Substantia nigra (tissue), 51 donors: ENCODE measurements at places on chromosomes 11 and 22.

- DNase-seq, result no peak
Observed at GRCh38 chr11:103798446-103798845, 238.0 kb upstream of the DDI1 start.

DNA sequence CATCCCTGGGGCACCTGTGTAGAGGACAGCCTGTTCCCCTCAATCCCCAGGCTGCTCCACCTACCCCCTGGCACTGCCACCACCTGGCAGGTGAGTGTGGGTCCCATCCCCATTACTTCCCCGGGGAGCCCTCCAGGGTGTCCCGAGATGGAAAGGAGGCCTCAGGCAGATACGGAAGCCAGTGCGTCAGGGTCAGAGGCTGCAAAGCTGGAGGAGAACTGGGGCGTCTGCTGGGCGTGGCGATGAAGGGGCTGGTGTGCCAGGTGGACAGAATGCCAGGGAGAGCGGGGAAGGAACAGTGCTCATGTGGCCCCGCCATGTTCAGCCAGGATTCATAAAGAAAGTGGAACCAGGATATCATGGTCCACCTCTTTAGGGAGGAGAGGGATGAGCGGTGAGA is 7.8 kb downstream of the YPEL1 start:
- no peak for DNase-seq

- DNase-seq, result no peak
Observed at GRCh38 chr11:61404103-61404502, 11.7 kb downstream of the TMEM216 start.

DNA sequence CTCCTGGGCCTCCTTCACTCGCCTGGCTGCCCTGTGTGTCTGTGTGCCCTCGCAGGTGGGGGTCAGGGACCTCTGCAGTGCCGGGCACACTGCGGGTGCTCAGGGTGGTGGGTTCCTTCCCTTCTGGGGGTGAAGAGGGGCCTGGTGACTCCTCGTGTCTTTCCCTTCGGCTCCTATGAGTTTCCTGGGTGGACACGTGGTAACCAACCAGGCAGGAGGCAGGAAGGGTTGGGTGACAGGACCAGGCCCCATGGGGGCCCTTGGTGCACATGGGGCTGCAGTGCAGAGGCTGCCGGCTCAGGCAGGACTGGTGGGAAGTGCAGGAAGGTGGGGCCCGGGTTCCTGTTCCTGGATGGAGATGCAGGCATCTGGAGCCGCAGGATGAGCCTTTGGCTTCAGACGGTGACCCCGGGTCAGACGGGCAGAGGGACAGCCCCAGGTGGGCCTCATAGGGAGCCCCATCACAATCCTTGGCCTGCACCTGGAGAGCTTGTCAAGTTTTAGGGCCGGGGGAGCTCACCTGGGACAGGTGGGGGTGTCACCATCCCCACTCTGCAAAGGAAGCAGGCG is 9.6 kb downstream of the FRMD8 start:
- no peak for DNase-seq

- no peak for DNase-seq
Observed at GRCh38 chr11:113551645-113552044, 76.4 kb upstream of the DRD2 start.

- no peak for DNase-seq
Observed at GRCh38 chr11:12376259-12377081, 901 bp upstream of the PARVA start.

GRCh38 chr11:1855886-1856265 is 3.0 kb downstream of the LSP1 start:
- no peak for DNase-seq

- no peak for DNase-seq
Observed at GRCh38 chr11:123751781-123752180, 2.5 kb downstream of the OR6X1 start.

GRCh38 chr11:60771879-60772525 is 13.1 kb upstream of the MS4A10 start:
- no peak for DNase-seq

- DNase-seq, result no peak
Observed at GRCh38 chr11:99229544-99229943, 208.8 kb downstream of the CNTN5 start.

DNA sequence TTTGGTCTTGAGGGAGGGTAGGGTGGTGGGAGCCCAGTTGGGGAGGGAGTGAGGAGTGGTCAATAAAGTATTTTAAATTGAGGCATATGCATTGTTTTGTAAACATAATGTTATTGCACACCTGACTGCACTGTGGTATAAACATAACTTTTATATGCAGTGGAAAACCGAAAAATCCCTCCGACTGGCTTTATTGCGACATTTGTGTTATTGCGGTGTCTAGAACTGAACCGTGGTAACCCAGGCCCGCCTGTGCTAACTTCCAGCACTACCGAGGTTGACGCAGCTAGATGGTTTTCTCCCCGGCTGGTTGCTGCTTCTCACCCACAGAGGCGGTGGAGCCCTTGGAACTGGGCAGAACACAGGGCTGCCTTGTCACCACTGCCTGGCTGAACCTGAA is 7.6 kb upstream of the RNH1 start:
- DNase-seq, result no peak
